ENCODE measurements at places on chromosomes 12 and 14.

DNA sequence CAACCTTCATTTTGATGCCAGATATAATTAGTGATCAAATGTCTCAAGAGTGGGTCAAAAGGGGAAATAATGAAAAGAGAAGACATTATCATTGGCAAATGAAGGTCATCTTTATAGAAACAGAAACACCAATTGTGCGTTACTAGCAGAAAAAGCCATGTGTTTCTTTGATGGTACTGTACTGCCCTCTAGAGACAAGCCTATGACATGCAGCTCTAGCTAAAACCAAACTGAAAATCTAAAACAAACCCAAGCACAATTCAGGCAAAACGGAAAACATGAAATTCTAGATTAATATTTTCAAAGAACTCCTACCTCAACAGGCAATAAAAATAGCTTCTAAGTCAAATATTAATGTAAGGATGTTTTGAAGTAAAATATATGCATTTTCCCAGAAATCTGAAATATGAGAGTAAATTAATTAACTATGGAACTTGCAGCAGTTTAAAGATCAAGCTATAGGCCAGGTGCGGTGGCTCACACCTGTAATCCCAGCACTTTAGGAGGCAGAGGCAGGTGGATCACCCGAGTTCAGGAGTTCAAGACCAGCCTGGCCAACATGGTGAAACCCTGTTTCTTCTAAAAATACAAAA lies 115.4 kb downstream of the KLHL28 start:
- no peak for DNase-seq

GRCh38 chr12:110233212-110233903 lies 47.7 kb upstream of the ATP2A2 start:
- DNase-seq: no peak

GRCh38 chr12:49809381-49809905 lies 18.8 kb downstream of the NCKAP5L start:
- DNase-seq: no peak

DNA sequence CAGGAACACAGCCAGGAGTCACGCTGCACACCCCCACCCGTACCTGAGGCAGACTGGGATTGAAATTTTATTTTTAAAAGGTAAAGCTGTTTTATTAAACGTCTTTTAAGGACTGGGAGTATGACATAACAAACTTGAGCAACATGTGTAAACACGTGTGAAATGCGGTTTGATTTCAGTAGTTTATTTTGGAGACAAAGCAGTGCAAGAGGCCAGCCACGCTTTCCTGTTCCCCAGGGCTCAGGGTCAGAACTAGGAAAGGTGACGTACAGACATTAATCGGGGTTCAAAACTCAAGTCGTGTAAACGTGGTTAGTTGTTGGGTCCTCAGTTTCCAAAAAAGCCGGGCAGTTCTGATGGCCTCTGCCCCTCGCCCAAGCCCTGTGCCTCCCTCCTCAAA lies 16.7 kb downstream of the CHGA start:
- DNase-seq: no peak

- DNase-seq: no peak
Measured at GRCh38 chr12:56062996-56063395, 17.0 kb upstream of the ERBB3 start.

- DNase-seq: no peak
Measured at GRCh38 chr12:17793854-17794253, 296.1 kb downstream of the RERGL start.

DNA sequence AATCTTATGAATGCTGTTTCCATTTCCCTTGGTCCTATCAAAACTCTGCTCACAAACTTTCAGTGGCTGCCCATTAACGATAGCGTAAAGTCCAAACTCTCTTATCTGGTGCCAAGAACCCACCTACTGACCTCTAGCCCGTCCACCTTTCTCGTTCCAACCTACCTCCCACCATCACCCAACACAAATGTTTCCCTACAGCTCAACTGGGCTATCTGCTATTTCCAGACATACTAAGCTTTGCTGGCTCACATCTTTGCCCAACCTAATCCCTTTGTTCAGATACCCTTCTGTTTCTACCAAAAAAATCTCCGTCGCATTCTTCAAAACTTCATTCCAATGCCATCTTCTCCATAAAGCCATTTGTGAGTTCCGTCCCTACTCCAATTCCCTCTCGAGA lies 7.6 kb upstream of the NOP2 start:
- DNase-seq: no peak

Data from caudate nucleus (tissue), 63 donors.